AG10803 (cell line): ENCODE measurements at places on chromosomes 11 and 22.

- no peak for DNase-seq
These were observed 22.1 kb upstream of the LMO1 start for GRCh38 chr11:8285796-8286195.

GRCh38 chr11:122642472-122642922 lies 13.0 kb upstream of the UBASH3B start:
- DNase-seq = peak; percentile 91

- no peak for DNase-seq
These were observed 31.7 kb upstream of the SORL1 start for GRCh38 chr11:121420398-121420797.

GRCh38 chr11:111438168-111438567 lies 59.1 kb upstream of the POU2AF1 start:
- DNase-seq = no peak

GRCh38 chr11:2741377-2742131 lies 41.8 kb upstream of the KCNQ1OT1 start:
- DNase-seq = peak; percentile 61

GRCh38 chr22:39246690-39247332 lies 2.0 kb upstream of the PDGFB start:
- no peak for DNase-seq

DNA sequence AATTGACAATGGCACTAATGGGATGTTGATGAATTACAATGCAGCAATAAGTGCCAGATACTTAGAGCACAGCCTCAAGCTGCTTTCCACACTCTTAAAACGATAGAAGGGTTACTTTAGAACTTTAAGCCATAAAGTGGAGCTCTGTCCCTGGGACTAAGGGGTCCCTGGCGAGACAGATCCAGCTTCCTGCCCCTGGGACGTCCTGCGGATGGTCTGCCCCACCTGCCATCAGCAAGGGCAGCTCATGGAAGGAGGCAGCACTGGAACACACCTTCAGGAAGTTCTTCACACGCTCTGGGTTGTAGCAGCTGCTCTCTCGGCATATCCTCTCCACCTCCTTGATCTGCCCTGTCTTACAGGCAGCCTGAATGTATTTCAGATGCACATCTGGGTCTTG lies 45.1 kb upstream of the SLC25A1 start:
- no peak for DNase-seq

- no peak for DNase-seq
These were observed 115.3 kb upstream of the SESN3 start for GRCh38 chr11:95346265-95346664.

GRCh38 chr11:20117291-20117690 lies 43.0 kb downstream of the DBX1 start:
- DNase-seq = peak; percentile 37

GRCh38 chr11:123211981-123212380 lies 16.9 kb upstream of the CLMP start:
- no peak for DNase-seq

DNA sequence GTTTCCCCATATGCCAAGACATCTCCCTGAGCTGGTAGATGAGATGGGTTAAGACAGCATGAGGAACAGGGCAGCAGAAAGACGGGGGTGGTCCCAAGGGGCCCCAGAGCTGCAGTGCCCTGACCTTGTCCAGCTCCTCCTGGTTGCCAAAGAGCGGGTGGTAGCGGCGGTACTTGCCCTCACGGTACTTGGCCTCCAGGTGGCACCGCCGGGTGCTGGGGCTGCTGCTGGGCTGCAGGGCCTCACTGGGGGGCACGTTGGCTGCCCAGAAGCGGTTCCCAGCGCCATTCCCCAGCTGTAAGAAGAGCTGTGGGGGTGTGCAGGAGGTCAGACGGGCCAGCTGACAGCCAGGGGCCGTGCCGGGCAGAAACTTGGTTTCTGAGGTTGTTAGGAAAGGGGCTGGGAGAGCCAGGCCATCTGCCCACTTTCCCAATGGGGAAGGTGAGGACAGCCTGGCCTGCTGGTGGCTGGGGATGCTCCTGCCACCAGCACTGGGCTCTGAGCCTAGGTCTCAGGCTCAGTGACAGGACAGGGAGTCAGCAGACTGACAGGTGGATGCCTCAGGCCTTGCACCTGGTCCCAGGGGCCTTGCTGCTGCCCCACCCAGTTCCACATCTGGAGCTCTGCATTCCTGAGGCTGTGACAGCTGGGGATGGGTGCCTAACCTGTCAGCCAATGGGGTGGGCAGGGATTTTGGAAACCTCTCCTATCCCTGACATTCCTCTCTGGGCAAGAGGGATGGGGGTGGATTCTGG lies 30.0 kb upstream of the PDE2A start:
- DNase-seq = no peak

- DNase-seq = peak; percentile 44
These were observed 3.1 kb downstream of the ASRGL1 start for GRCh38 chr11:62340269-62340901.

GRCh38 chr11:13206086-13206640 lies 71.4 kb upstream of the BMAL1 start:
- DNase-seq = no peak

- no peak for DNase-seq
These were observed 1240.9 kb downstream of the BRD1 start for GRCh38 chr22:48586799-48587185.

DNA sequence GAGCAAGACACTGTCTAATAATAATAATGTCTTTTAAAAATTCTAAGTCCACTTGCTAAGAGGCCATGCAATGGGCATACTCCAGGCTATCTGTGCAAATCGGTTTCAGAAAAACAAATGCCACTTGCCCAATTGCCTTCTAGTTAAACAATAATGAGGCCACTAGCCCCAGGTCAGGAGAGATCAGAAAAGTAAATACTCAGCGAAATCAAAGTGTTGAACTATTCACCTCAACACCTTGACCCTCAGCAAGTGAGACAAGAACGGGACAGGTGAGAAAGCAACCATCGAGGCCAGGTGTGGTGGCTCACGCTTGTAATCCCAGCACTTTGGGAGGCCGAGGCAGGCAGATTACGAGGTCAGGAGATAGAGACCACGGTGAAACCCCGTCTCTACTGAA lies 72.3 kb upstream of the SYN3 start:
- DNase-seq = no peak

GRCh38 chr22:50474710-50475651 lies at the start of gene SBF1:
Gene SBF1 (minus strand): TSS chr22:50475035. CDS start chr22:50474840, 195 bp downstream.
- peak; percentile 85 for DNase-seq

DNA sequence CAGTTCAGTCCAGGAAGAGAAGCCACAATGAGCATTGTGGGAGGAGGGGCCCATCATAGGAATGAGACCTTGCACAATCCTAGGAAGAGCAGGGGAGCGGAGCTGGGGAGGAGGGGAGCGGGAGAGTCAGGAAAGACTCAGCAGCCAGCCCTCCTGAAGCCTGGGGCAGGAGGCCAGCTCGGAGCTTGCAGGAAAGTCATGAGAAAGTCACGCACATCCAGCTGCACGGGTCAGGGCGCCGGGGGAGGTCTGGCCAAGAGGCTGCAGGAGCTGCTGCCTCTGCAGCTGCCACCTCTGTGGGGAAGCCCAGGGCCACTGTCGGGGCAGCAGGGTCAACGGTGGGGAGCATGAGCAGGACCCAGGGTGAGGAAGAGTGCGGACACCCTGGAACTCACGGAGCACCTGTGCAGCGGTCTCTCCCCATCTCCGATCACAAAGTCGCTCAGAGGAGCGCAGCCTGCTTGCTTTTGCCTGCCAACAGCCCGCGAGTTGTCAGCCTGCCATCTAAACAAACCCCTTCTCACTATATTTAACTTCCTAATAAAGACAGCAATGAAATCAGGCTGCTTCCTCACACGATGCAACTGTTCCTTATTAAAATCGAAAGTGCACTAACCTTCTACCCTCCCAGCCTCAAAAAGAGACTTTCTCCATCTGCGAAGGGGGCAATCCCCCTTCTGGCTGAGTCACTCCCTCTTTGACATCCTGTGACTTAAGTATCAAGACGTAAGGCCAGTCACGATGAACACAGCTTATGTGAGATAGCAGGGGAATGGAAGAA lies 52.9 kb upstream of the RTL6 start:
- DNase-seq = peak; percentile 97

GRCh38 chr11:134940441-134941126 lies 528.5 kb upstream of the B3GAT1 start:
- DNase-seq = no peak

DNA sequence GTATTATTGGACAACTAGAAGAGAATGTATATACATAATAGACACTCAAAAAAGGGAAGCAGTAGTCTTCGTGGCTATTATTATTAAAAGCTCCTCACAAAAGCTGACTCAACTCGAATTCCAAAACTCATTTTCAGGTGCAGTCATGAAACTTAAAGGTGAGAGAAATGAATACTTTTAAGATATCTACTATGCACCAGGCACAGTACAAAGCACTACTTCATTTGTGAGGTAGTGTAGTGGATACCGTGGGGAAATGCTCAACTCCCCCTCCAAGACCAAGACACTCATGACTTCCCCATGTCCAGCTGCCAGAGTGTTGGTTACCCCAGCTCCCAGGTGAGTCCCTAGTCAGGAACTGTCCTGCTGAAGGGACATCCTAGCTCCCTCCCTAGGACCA lies 2.1 kb downstream of the SYN3 start:
- DNase-seq = no peak

DNA sequence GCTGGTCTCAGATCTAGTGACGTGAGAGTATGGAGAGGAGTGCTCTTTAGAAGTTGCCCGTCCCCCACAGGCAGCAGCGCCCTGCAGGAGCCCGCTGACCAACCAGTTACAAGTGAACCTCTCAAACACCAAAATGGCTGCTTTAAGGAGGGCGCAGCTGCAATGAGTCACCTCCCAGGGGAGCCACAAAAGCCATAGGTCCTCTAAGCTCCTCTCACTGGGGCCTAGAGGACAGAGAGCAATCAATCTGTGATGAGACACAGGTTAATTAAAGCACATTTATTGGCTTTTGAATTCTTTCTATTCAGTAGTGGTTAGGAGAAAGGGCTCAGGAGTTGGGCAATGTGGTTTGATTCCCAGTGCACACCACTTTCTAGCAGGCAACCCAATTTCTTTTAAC lies 15.5 kb upstream of the RAPSN start:
- DNase-seq = peak; percentile 20

- DNase-seq = no peak
These were observed 39.3 kb downstream of the KCNJ4 start for GRCh38 chr22:38415561-38416321.

DNA sequence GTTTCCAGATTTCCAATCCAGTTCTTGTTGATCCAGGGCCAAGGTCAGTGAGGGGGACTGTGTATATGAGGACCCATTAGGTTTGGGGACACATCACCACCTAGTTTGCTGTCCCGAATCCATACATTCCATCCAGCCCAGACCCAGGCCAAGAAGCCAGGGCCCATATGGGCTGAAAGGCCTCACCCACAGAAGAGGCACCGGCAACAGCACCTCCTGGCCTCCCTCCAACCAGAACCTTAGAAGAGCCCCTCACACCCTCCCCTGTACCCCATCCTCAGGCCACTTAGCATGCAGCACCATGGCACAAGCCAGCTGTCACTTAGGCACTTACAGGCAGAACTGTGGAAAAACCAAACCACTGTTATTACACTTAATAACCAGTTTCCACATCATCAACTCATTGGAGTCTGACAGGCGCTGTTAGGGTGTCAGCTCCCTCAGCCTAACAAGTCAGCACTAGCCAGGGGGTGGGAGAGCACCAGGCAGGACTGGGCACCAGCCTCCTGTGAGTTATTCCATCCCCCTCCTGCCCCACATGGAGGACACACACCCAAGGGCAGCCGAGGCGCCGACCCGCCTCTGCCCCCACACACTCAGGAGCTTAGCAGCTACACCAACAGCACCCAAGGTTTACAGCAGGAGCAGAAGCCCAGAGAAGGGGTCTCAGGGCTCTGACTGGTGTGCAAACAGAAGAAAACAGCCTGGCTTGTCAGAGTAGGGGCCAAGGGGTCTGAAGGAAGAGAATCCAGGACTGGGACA lies 132.0 kb downstream of the BUD13 start:
- no peak for DNase-seq

- DNase-seq = peak; percentile 1
These were observed 63.1 kb upstream of the CCDC90B start for GRCh38 chr11:83349296-83349695.

- DNase-seq = peak; percentile 4
These were observed 37.0 kb upstream of the PPARA start for GRCh38 chr22:46113110-46113909.

- no peak for DNase-seq
These were observed 298.8 kb downstream of the SWAP70 start for GRCh38 chr11:9962722-9963121.

DNA sequence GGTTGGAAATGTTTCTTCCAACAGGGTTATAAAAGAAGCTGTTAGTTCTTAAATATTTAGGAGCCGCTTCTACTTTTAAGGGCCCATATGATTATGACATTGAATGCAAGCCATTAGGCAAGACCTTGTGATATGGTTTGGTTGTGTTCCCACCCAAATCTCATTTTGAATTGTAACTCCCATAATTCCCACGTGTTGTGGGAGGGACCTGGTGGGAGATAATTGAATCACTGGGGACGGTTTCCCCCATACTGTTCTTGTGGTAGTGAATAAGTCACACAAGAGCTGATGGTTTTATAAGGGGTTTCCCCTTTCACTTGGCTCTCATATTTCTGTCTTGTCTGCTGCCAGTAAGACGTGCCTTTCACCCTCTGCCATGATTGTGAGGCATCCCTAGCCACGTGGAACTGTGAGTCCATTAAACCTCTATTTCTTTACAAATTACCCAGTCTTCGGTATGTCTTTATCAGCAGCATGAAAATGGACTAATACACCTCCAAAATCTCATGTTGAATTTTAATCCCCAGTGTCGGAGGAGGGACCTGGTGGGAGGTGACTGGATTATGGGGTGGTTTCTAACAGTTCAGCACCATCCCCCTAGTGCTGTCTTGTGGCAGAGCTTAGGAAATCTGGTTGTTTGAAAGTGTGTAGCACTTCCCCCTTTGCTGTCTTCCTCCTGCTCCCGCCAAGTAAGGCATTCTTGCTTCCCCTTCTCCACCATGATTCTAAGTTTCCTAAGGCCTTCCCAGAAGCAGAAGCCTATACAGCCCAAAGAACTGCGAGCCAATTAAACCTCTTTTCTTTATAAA lies 4.3 kb downstream of the CD59 start:
- DNase-seq = no peak

DNA sequence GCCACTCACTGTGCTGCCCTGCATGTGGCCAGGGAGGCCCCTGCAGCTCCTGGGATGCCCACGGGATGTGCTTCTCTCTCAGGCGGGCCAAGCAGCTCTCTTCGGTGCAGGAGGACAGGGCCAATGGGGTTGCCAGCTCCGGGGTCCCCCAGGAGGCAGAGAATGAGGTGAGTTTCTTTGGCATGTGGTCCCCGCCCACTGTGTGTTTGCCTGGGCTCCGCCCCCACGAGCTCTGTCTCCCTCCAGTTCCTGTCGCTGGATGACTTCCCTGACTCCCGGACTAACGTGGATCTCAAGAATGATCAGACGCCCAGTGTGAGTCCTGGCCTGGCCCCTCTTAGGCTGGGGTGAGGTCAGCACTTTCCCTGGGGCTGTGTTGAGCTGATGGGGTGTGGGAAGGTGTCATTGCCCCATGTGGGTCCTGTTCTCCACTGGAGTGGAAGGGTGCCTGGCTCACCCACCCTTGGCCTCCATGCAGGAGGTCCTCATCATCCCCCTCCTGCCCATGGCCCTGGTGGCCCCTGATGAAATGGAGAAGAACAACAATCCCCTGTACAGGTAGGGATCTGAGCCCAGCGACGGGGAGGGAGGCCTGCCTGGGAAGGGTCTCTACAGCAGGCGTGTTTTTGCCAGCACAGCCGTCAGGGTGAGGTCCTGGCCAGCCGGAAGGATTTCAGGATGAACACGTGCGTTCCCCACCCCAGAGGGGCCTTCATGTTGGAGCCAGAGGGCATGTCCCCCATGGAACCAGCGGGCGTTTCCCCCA lies 7.7 kb downstream of the SCO2 start:
- no peak for DNase-seq
